ENCODE measurements at places on chromosomes 1 and 21.

DNA sequence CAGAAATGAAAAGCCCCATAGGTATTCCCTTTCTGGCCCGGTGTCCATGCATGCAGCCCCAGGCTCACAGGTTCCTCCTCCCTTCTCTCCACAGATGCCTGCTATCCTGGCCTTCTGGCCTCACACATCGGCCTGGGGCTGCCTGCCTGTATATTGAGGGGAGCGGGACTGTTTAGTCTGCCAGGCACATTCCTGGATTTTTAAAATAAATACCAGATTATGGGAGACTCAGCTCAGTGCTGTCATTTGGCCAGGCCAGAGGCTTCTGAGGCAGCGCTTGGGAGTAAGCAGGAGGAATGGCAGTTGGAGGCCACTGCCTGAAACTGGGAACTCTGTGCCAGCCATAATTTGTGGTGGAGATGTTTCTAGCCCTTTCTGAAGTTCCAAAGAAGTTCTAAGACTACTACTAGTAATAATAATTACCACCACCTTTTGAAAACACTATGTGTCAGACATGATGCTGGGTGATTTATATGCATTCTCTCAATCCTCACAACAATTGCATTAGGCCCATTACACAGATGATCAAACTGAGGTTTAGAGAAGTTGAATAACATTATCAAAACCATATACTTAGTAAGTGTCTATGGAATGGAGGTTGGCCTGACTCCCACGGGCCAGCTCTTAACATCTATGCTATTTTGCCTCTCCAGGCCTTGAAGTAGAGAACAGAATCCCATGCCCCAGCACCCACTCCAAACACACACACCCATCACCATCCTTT lies 107.6 kb downstream of the PLXNA2 start:
- DNase-seq = no peak

- DNase-seq = no peak
Observed at GRCh38 chr1:202615501-202616354, 94.5 kb downstream of the SYT2 start.

- no peak for DNase-seq
Observed at GRCh38 chr1:19819701-19820100, 4.6 kb upstream of the RNF186 start.

DNA sequence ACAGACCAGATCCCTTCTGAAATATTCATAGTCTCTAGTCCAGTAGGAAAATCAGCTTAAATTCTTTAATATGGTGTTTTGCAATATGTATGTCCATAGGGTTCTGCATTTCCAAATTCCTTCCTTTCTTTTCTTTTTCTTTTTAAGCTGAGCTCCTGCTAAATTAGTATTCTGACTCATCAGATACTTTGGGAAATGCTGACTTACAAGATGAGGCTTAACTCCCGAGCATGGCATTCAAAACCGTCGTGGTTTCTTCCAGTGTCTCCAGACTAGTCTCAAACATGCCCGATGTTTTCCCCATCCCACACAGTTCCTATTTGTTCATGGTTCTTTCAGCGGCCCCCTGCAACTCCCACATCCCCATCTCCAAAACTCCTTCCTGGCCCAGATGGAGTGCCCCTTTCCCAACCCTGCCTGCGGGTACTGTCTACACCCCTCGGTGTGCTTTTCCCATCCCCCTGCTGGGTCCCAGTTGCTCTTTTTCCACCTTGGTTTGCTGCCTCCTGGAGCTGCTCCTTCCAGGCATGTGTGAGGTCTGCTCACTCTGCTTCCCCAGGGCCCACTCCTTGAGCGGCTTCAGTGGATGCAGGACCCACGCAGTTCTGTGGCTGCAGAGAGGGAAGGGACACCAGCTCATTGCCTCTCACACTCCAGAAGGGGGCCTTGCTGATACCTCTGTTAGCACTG lies 19.5 kb upstream of the ETV3 start:
- DNase-seq = no peak

DNA sequence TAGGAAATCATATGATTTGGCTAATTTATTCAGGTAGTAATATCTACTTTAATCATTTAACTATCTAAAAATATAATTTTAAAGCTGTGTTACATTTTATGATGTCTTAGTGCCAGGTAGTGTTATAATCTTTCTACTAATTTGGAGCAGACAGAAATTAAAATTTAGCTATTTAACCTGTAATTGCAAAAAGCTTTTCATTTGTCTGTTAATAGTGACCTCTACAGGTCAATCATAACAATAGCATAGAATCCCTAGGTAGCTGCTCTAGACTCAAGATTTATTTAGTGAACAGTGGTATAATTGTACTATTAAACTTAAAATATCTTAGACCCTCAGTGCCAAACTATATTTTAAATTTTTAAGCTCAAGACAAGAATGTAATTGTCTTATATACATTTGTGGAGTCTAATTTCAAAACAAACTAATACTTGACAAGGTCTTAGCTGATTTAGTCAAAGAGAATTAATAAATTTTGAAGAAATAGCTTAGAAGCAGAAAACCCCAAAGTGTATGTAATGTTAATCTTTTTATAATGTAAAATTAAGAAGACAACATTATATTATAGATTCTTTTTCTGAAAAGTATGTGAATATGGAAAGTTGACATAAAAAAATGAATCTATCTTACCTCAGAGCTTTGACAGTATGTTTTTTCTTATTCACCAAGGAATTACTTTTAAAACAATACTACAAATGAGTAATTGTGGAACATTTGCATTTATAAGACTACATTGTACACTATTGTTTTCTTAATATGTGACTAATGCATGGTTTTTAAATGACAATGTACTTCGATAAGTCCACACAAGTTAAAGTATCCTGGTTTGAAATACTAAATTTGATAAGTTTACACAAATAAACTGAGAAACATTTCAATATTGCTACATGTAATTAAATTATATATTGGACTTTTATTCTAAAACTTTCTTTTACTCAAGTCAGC lies 64.1 kb upstream of the RNPC3 start:
- no peak for DNase-seq

Data from activated CD4-positive, CD25-positive, alpha-beta regulatory T cell treated with anti-CD3 and anti-CD28 coated beads, Interleukin-2, amount 50 U/mL, for 16 hours (primary cell).